ENCODE measurements at places on chromosomes 3 and 15. TPM values are rescaled to one million over a fixed set of nuclear protein-coding genes. Genes with fewer than 3 reads are reported as not detected.

- DNase-seq: no peak
- no peak overlapping the region for H3K4me3 ChIP-seq
- no peaks in the 10 kb centered on the region for H3K4me1 ChIP-seq
- peaks cover 8% of the 10 kb centered on the region for H3K36me3 ChIP-seq
- H3K27ac ChIP-seq: no peak overlapping the region
Observed at GRCh38 chr15:80577552-80578205, 117.4 kb upstream of the ABHD17C start.

- no peaks in the 10 kb centered on the region for H3K27me3 ChIP-seq
- no peak for DNase-seq
- H3K4me3 ChIP-seq: no peak overlapping the region
- H3K36me3 ChIP-seq: no peaks in the 10 kb centered on the region
Observed at GRCh38 chr15:31214158-31214863, 112.3 kb upstream of the KLF13 start.

DNA sequence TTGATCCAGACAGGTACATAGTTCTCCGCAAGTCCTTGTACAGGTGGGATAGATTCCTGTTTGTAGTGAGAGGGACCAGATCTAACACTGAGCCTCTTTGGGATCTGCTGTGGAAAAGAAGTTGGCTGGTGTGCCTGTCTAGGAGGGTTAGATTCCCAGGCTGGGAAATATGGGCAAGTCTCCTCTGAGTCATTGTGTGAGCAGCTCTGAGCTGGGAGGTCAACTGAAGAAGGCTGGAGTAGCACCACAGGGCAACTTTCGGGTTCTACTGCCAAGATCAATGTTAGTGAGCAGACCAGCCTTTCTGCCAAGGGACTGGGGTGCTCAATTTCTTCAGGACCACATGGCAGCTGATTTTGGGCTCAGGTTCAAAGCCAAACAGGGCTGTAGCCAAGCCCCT lies 33.4 kb downstream of the CLDN1 start:
- no peak overlapping the region for H3K4me3 ChIP-seq
- no peak overlapping the region for H3K27ac ChIP-seq
- H3K4me1 ChIP-seq: no peaks in the 10 kb centered on the region
- no peaks in the 10 kb centered on the region for H3K36me3 ChIP-seq
- no peak for DNase-seq

DNA sequence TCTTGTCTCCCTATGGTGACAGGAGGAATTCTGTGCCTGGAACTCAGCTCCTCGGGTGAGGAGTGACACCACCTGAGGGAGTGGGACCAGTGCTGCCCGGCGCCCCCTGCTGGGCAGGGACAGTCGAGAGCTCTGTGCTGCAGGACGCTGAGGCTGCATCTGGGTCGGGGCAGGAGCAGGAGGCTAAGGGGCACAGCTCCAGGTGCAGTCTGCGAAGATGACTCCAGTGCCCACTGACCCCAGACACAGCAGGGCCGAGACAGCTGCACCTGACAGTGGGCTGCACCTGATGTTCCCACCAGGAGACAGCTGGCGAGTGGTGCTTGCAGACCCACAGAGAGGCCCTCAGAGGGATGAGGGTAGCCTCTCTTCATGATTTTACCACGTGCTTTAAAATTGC lies 152.9 kb downstream of the ATP10A start:
- no peaks in the 10 kb centered on the region for H3K4me1 ChIP-seq
- no peak overlapping the region for H3K4me3 ChIP-seq
- H3K27me3 ChIP-seq: no peaks in the 10 kb centered on the region
- H3K36me3 ChIP-seq: peaks cover 23% of the 10 kb centered on the region
- DNase-seq: peak; percentile 69
- no peak overlapping the region for H3K27ac ChIP-seq

HOMER2 gene
- 16.2 TPM for total RNA-seq

VEPH1 gene
- total RNA-seq: 116 TPM

GP9 gene
- total RNA-seq: 2.6 TPM

CIB1 gene
- total RNA-seq: 80.8 TPM

CKMT1A gene
- 0.80 TPM for total RNA-seq
